Left colon (tissue), 2 donors: ENCODE measurements at places on chromosomes 3 and 15.

- no peak for DNase-seq
Measured at GRCh38 chr3:65927576-65927975, 111.1 kb downstream of the MAGI1 start.

DNA sequence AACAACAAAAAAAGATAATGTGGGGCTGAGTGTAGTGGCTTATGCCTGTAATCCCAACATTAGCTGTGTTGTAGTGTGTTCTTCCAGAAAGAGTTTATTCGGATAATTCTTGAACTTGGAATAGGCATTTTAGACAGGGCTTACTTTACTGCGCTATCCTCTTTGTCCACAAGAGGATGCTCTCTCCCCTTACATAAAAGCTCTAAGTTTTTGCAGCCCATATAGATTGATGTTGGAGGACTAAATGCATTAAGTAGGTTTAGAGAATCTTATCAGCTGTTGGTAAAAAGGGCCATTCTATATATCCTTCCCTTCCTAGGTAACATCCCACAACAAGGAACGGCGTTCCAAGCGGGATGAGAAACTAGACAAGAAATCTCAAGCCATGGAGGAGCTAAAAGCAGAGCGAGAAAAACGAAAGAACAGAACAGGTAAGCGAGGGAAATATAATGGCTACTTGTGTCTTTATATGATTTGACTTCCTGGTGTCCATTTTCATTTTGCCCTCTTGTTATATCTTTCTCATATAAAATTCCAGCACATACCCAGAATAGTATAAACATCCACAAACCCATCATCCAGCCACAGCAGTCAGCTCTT lies 27.8 kb upstream of the ITPKA start:
- DNase-seq, result no peak

- DNase-seq, result peak; percentile 59
Measured at GRCh38 chr15:70762469-70763119, 764 bp downstream of the UACA start.

DNA sequence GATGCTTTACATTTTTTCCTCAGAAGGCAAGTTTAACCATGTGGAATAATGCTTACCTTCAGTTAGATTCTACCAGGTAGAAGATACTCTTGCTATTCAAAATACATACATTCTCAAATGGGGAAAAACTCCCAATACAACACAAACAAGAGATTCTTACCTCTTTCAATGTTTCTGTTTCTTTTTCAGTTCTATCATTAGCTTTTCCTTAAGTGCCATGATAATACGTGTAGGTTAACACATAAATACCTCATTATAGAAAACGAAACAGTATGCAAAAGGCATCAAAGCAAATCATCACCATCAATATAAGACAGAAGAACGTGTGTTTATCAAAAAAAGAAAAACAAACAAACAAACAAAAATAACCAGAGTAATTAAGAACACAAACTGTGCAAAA lies 300.7 kb upstream of the ROBO1 start:
- no peak for DNase-seq

- DNase-seq, result no peak
Measured at GRCh38 chr3:127800508-127800907, 21.8 kb downstream of the MGLL start.

GRCh38 chr15:83612898-83613635 lies 40.9 kb upstream of the ADAMTSL3 start:
- DNase-seq, result no peak

DNA sequence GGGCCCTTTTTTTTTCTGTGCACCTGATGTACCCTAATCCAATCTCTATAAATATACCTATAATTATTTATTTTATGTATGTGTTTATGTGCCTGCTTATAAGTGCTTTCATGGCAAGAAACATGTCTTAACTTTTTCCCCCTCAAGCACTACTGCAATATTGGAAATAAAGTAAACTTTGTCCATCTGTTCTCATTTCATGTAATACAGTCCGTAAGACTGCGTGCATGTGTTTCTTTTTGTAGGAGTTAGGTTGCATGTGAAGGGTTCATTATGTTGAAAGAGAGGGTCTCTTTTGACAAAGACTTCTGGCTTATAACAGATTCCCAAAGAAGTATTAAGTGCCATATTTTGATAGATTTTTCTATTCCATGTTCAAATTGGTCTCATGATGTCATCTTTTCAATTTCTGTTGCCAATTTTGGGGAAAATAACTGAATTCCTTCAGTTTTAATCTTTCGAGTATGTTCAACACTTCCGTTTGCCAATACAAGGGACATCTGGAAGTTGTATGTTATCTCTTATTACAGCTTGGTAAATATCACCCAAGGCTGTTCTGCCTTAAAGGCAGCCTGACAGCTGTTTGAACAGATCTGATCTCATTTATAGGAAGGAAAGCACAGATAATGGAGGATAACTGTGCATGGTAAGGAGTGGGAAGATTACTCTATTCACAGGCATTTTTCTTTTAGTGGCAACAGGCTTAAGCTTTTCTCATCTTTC lies 273.1 kb upstream of the SGO1 start:
- no peak for DNase-seq

GRCh38 chr3:134086616-134087015 lies 56.9 kb upstream of the SLCO2A1 start:
- DNase-seq, result no peak

DNA sequence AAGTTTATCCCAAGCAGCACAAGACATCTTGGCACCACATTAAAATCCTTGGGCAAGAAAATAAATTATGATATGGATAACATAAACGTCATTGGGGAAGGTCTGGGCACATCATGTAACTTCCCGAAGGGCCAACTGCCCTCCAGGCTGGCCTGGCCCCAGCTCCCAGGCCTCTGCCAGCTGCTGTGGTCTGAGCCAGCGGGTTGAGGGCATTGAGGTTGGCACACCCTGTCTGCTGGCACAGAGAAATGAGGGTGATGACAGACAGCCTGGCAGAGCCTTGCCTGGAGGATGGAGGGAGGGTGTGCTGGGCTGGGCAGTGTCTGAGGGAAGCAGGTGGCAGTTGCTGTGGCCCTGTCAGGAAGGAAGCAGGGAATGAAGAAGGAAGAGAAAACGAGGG lies 3.3 kb upstream of the RBSN start:
- peak; percentile 53 for DNase-seq

DNA sequence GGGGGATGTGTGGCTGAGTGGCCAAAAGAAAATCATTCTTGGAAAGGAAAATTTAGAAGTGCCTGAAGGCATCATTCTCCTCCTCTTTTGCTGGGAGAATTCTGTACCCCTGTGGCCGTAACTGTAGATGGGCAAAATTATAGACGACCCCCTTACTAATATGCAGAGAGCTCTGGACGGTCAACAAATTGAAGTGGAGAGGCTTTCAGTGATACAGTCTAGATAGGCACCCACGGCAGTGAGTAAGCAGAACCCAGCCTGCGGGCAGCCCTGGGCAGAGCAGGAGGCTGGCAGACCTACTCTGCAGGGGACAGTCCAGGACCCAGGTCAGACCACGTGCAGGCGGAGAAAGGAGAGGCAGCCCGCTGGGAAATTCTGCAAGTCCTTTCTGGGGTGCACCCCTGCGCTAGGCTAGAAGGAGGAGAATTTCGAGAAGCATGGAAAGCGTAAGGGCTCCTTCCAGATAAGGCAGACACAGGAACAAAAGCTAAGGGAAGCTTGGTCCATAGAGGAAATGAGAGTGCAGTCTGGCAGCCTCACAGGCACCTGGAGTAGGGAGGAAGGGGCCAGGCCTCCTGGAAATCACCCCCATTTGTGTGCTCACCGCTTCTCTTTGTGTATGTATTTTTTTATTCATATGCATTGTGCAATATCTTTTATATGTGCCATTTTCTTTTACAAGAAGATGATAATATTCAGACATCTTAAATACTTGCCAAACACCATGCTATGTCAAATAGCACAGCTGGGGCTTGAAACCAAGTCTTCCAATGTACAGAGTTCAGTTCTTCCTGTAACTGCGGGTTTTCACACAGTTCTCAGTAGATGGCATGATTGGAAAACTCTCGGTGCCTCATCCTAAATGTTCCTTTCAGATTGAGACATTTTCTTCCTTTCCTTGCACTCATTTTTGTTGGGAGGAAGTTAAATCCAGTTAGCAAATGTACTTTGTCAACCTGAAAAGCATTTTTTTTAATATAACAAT lies 40.2 kb downstream of the LRRK1 start:
- DNase-seq, result no peak

GRCh38 chr15:74664028-74664616 lies 31.7 kb downstream of the EDC3 start:
- peak; percentile 82 for DNase-seq

DNA sequence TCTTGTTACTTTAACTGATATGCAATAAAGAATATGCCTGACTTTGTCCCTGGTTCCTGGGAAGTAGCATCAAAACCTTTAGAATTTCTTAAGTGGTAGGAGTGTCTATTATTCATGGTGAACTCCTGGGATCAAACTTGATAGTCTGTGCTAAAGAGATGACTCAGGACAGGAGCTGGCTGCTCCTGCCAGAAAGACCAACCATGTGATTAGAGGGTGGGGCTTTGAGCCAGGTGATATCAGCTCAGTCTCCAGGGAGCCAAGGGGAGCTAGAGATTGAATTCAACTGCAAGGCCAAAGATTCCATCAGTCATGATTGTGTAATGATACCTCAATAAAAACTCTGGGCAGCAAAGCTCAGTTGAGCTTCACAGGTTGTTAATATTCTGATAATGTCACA lies 20.6 kb upstream of the TMC3 start:
- no peak for DNase-seq

DNA sequence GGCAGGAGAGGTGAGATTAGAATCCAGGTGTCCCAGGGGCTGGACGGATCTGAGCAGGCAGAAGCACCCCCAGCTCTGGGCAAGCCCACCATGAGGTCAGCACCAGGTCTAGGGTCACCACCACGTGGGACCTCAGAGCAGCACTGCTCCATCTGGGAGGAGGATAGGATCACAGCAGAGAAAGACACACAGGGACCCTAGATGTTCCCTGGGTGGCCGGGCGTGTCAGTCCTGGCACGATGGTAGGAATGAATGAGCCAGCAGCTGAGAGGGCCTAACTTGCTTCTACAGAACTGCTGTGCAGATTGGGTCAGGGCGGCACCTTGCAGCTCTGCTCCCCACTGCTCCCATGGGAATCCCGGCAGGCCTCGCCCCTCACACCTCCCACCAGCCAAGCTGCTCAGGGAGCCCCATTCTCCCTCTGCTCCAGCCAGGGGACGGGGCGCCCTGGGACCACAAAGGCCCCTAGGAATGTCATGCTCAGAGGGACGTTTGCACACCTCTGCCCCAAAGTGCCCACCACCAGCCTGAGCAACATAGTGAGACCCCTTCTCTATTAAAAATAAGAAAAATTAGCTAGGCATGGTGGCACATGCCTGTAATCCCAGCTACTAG lies 66.3 kb downstream of the ZNF445 start:
- no peak for DNase-seq

- no peak for DNase-seq
Measured at GRCh38 chr3:15428539-15428938, 1.1 kb downstream of the EAF1 start.

- DNase-seq, result no peak
Measured at GRCh38 chr3:178778589-178778988, 242.4 kb downstream of the KCNMB2 start.

DNA sequence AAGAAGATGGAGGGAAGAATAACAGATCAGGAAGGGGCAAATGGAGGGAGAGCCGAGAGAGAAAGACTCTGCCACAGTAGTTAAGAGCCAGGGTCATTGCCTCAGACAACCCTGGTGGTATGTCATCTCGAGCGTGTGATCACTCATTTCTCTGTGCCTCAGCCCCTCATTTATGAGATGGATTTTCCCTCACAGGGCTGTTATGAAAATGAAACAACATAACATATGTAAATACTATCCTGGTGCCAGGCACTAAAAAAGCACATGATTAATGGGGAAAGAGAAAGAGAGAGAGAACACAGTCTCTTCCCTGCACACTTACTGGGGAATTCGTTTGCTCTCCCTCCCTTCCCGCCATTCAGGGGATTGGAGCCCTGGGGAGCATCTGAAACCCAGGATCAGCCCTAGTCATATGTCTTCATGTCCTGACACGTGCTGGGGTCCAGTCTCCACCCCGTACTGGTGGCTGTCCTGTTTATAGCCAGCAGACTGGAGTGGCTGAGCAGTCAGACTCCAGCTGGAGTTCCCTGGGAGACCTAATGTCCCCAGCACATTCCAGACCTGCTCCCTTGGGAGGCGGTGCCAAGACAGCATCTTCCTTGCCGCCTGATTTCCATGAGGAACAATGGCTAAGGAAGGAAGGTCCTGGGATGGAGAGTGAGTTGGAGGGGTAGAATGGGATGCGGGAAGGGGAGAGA lies 14.7 kb upstream of the AMOTL2 start:
- no peak for DNase-seq

DNA sequence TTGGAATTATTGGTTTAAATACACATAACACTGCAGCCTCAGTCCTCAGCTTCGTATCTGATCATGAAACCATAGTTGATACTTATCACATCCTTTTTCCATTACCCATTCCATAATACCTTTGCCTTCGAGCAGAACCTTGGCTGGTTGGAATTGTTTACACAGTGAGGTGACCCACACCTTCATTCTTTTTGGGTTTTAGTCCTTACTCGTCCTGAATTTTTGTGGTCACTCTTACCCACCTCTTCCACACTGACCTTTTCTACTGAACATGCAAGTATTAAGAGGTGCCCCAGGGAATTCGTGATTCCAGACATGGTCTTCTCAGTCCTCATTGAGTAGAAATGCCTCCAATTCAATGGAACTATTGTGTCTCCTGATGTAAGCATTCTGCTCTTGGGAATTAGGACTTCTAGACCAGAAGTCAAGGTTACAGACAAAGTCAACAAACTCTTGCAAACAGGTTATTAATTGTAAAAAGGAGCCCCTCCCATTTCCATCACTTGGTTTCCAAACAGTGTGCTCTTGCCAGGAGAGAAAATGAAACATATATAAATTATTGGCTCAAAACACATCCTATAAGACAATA lies 37.7 kb downstream of the SCN11A start:
- DNase-seq, result no peak

GRCh38 chr15:55715355-55716076 lies 27.4 kb downstream of the PRTG start:
- no peak for DNase-seq

GRCh38 chr15:59296181-59296617 lies 76.5 kb downstream of the MYO1E start:
- no peak for DNase-seq

- peak; percentile 77 for DNase-seq
Measured at GRCh38 chr3:11185564-11186317, 31.4 kb downstream of the HRH1 start.

GRCh38 chr15:38563723-38564519 lies 693 bp downstream of the RASGRP1 start:
- DNase-seq, result peak; percentile 51

- DNase-seq, result no peak
Measured at GRCh38 chr3:64505419-64505818, 182.4 kb downstream of the ADAMTS9 start.

DNA sequence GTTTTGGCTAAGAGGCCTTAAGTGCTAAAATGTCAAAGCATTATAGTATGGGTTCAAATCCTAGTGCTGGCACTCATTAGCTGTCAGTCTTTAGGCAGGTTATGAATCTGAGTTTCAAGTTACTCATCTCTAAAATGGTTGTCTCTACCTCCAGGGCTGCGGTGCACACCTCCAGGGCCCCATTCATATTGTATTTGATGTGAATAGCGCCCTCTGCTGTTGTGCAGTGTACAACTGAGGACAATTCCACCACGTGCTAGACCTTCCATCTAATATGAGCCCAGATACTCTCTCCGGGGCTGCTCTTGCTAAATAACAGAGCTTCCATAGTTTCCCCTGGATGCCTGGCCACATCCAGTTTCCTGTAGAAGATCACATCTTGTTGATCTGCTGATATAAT lies 54.3 kb downstream of the OXNAD1 start:
- no peak for DNase-seq

GRCh38 chr15:45904019-45904418 lies 269.2 kb downstream of the SQOR start:
- DNase-seq, result no peak

- no peak for DNase-seq
Measured at GRCh38 chr3:121976727-121977126, 45.3 kb downstream of the ILDR1 start.

GRCh38 chr3:144893980-144894379 lies 922.4 kb downstream of the DIPK2A start:
- no peak for DNase-seq
